Activated naive CD8-positive, alpha-beta T cell treated with anti-CD3 and anti-CD28 coated beads for 36 hours (primary cell): ENCODE measurements at places on chromosomes 5 and 9.

- no peak for DNase-seq
- H3K4me1 ChIP-seq: no peaks in the 10 kb centered on the region
- no peak overlapping the region for H3K27ac ChIP-seq
- H3K36me3 ChIP-seq: no peaks in the 10 kb centered on the region
Measured at GRCh38 chr5:38563624-38564023, 7.2 kb upstream of the LIFR start.

GRCh38 chr9:124297551-124297901 lies 39.8 kb downstream of the NEK6 start:
- peaks cover 5% of the 10 kb centered on the region for H3K36me3 ChIP-seq
- H3K27me3 ChIP-seq: no peaks in the 10 kb centered on the region
- no peak overlapping the region for H3K27ac ChIP-seq
- no peak for DNase-seq

DNA sequence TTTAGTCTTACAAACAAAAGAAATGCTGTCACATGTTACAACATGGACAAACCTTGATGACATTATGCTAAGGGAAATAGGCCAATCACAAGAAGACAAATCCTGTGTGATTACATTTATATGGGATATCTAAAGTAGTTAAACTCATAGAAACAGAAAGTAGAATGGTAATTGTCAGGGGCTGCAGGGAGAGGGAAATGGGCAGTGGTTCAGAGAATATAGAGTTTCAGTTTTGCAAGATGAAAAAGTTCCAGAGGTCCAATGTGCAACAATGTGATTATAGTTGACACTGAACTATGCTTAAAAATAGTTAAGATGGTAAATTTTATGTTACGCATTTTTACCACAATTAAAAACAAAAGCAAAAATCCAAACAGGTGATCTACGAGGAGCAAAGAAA lies 265.5 kb downstream of the NDUFS4 start:
- no peak overlapping the region for H3K4me3 ChIP-seq
- no peaks in the 10 kb centered on the region for H3K27me3 ChIP-seq
- no peak for DNase-seq
- H3K4me1 ChIP-seq: no peaks in the 10 kb centered on the region

GRCh38 chr9:8872802-8873201 lies 1073.2 kb upstream of the DMAC1 start:
- no peak overlapping the region for H3K4me3 ChIP-seq
- DNase-seq: no peak

- H3K27me3 ChIP-seq: peaks cover 58% of the 10 kb centered on the region
- H3K36me3 ChIP-seq: no peaks in the 10 kb centered on the region
- no peak overlapping the region for H3K4me3 ChIP-seq
- H3K27ac ChIP-seq: no peak overlapping the region
- H3K4me1 ChIP-seq: peaks cover 5% of the 10 kb centered on the region
Measured at GRCh38 chr5:178586396-178586795, 3.8 kb downstream of the COL23A1 start.
